ENCODE measurements at places on chromosomes 11 and 22.

DNA sequence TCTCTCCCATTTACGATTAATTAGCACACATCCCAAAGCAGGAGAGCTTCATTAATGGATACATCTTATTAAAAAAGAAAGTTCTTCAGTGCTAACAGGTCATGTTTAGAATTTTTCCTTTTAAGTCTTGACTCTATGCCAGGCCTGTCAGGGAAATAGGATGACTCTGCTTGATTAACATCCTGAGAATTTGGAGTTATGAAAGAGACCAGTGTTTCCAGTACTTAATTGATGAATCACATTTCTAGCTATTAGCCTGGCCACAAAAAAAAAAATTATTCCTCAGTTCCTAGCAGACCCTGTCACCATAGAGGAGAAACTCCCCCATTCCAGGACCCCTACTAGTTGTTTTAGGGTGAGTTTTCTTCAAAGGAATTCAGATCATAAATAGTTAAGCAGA lies 23.6 kb upstream of the ME3 start:
- DNase-seq = peak; percentile 75

- DNase-seq = no peak
Measured at GRCh38 chr11:12897390-12897789, 111.7 kb upstream of the RASSF10 start.

DNA sequence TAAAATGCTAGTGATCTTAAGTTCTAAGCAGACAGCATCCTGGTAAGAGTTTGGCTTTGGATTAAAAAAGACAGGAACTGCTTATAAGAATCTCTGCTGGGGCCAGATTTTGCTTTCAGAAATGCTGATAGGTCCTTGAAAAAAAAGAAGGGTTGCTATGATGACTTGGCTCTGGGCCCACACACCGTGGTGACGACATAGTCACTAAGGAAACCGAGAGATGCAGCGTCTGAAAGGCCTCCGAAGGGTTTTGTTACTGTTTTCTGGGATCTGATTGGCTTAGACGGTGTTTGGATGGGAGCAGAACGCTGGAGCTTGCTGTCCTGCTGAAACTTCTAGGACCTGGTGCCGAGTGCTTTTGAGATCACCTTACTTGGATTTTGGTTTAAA lies 8.4 kb downstream of the FAM118A start:
- DNase-seq = no peak

- DNase-seq = no peak
Measured at GRCh38 chr22:42300259-42301076, 30.0 kb upstream of the TCF20 start.

- no peak for DNase-seq
Measured at GRCh38 chr11:45795379-45795778, 9.6 kb upstream of the SLC35C1 start.

DNA sequence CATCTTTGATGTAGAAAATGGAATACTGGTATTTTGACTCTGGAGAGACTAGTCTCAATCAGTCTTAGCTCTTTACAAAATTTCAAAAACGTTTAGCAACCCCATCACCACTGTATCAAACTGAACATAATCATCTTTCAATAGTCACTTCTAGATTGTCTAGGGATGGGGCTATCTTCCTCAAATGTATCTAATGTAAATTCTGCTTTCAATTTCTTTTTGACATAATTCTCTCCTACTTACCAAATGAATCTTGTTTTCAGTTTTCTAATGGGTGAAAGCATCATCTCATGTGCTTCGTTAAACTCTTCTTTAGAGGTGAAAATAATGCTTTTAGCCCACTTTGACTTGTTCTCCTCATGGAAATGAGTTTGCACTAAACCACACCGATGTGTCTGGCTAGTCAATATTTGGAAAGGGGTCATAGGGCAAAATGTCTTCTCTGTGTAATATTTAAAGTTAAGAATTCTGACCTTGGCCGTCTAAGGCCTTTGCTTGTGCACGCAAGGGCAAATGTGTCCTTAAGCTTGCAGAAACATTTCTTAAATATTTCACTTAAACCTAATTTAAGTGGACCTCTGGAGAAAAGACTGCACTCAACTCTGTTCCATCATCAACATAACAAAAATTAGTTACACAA lies 5.2 kb downstream of the SIK3 start:
- DNase-seq = no peak

GRCh38 chr11:123261345-123262106 lies 66.5 kb upstream of the CLMP start:
- DNase-seq = peak; percentile 85

DNA sequence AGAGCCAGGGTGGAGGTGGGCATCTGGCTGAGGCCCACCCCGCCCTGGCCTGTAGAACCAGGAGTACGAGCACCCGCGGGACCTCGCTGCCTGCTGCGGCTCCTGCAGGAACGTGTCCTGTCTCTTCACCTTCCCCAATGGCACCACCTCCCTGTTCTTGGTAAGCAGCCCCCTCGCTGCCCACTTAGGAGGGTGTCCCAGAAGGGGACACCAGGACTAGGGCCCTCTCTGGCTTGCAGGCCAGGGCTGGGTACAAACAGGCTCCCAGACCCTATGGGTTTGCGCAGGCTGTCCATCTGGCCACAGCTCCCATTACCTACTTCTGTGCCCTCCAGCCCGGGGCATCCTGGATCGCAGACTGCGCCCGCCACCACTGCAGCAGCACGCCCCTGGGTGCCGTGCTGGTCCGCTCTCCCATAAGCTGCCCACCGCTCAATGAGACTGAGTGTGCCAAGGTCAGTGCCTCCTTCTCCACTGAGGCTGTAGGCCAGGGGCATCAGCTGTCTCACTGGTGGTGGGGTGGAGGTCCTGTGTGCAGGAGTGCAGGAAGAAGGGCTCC lies 77.5 kb upstream of the MYOD1 start:
- DNase-seq = no peak

DNA sequence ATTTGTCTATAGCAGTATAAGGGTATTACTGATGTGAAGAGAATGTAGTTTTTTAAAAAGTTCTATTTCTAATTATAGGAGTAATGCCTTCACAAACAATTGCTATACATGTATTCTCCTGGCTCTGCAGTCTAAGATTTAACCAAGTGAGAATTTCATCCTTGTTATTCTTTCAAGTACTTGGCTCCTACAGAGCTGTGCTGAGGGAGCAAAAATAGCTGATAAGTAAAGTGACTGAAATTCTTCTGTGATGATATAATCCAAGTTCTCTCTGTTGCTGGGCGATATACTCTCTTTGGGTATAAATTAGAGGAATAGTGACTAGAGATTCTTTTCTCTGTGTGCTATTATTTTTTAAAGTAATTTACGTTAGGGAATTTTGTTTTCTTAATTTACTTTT lies 68.0 kb downstream of the PGR start:
- DNase-seq = no peak

DNA sequence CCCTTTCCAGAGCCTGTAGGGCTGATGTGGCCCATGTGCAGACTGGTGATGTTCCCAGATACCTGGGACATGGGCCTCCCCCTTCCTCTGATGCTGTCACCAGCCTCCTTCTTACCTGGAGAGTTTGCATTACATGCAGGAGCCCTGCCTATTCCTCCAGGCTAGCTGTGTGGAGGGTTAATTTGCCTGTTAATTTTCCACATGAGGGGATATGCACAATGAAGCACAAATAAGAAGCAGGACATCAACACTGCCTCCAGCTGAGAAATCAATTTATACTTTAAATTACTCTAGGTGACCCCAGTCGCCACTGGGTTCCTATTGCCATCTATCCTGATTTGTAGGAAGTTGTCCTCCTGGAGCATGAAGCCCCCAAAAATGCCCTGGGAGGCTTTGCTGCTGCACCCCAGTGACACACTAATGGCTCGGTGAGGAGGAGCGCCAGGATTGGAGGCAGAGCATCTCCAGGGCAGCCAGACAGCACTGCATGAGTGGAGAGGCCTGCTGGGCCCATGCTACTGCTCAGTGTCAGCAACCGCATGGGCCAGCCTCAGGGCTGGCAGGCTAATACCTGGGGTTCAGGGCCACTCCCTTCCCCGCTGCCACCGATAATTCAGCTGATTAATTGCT lies 101.6 kb upstream of the USP47 start:
- no peak for DNase-seq

DNA sequence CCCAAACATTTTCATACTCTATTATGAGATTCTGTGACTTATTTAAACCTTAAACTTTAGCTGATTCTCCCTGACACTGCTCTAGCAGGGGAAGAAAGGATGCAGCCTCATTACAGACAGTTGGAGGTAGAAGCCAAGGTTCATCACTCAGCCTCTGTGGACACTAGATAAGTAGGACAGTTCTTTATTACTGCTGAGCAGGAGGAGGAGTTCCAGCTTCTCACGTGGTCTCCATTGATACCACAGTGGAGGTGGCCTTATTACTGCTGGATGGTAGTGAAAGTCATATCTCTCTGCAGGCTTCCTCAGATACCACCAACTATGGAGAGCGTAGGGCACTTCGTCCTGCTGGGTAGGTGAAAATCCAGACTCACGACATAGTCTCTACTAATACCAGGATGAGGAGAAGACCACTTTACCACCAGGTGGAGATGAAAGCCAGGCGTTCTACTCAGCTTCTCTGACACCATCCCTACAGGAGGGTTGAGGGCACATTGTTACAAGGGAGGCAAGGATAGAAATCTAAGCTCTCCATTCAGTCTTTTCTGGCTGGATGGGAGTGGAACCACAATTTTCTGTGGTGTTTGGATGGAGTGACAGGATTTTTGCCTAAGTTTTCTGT lies 13.1 kb upstream of the ANGPTL5 start:
- no peak for DNase-seq

GRCh38 chr22:49359076-49359475 lies 468.6 kb downstream of the BRD1 start:
- no peak for DNase-seq
